ENCODE measurements at places on chromosomes 6 and 20. TPM values are rescaled to one million over a fixed set of nuclear protein-coding genes. Genes with fewer than 3 reads are reported as not detected.

DNA sequence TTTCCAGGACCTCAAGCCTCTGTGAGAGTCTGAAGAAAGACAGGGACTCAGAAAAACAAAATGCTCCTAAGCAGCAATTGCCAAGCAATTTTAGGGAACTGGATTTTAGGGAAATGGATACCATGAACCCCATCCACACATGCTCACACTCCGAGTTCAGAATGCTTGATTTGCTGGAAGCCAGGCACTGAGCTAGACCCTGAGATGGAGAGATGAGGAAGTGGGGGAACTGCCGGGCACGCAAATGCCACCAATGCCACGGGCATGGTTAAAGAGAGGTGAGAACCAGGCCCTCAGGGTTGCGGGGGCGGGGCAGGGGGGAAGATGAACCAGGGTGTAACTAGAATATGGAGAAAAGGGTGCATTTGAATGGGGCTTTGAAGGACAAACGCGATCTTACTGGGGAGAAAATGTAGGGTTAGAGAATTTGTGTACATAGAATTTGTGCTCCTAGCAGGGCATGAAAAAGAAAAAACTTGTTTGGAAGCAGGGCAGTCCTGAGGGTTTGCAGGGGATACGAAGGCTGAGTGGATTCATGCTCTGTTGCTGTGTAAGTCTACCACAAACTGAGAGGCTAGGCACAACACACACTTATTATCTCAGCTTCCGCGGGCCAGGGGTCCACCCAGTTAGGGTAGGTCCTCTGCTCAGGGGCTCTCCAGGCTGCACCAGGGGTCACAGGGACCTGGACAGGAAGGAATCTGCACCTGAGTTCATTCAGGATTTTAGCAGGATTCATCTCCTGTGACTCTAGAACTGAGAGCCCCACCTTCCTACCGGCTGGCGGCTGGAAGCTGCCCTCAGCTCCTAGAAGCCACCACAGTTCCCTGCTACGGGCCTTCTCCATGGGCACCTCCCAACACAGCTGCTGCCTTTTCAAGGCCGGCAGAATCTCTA lies 108.0 kb downstream of the SNX5 start:
- no peak for DNase-seq

GRCh38 chr6:105831311-105832097 lies 254.6 kb upstream of the PRDM1 start:
- DNase-seq = no peak

DNA sequence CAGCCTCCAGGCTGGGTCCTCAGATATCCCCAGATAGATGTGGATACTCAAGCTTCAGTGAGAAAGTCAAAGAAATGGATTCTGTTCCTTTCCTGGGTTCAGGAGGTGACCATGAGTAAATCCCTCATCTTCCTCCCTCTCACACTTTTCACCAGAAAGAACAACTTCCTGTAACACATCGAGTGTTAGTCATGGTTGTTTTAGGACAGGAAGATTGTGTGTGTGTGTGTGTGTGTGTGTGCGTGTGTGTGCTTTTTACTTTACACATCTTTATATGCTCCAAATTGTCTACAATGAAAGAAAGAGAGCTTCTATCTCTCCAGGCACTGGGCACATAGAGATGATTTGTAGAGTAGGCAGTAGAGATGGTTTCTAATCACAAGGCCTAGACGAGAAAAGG lies 139.9 kb downstream of the TBXT start:
- DNase-seq = no peak

GRCh38 chr6:27829453-27830211 lies 82.6 kb downstream of the OR2B2 start:
- no peak for DNase-seq

DNA sequence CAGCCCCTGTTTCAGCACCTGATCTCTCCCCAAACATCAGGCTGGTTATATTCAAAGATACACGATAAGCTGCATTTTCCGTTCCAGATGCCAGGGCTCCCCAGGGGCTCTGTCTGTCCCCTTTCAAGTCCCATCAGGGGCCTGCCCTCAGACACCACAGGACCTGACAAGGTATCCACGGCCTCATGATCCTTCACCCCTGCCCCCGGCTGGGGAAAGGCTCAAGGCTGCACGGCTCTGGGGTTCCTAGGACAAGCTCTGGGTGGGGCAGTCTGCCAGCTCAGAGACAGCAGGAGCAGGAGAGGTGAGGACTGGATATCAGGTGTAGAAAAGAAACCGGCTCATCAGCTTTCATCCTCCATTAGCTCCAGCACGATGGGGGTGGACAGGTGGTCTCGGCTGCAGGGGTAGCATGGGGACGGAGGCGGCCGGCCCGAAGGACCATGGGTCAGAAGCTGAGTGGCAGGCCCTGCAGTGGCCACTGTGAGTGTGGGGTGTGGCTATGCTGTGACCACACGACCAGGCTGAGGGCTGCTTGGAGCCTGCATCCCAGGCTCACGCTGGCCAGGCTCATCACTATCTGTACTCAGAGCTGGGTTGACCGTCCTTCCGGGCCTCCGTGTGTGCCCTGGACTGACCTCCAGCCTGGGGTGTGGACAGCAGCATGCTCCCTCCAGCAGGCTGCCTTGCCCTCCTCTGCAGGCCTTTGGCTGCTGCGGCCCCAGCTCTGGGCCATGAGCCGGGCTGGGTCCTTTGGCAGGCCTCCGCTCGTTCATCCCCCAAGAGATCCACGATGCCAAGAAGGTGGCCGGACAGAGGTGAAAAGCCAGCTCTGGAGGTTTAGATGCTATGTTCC lies 386.2 kb downstream of the THBS2 start:
- DNase-seq = no peak

DNA sequence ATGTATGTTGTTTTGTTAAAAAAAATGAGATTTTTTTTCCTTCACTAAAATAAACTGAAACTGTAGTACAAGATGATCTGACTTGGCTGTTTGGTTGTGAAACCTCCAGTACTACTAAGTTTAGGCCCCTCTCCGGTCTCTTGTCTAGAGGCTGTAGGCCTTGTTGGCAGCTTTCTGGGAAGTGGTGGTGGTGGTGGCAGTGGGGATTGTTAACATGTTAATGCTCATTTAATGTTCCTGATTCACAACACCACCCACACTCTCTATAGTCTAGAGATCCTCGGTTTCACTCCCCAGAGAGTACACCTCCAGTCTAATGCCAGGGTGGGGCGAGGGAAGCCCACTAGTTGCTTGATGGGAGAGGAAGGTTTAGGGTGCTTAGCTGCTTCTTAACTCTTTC lies 24.1 kb downstream of the STK4 start:
- peak; percentile 85 for DNase-seq

- no peak for DNase-seq
Measured at GRCh38 chr6:85402071-85402470, 47.8 kb upstream of the NT5E start.

GRCh38 chr20:37379967-37380828 lies 34.3 kb downstream of the SRC start:
- no peak for DNase-seq

DNA sequence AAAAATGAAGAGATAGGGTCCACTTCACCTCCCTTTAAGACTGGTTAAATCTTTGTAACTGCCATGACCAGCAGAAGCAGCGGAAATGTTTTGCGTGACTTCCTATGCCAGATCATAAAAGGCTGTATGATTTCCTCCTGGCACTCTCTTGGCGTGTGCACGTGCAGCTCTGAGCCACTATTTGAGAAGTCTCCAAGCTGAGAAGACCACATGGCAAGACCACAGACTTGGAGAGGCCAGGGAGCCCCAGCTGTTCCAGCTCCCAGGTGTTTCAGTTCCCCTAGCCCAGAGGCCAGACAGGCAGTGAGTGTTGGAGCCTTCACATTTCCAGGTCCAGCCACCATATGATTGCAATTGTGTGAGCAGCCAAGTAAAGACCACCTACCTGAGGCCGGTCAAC lies 259.3 kb upstream of the RIN2 start:
- no peak for DNase-seq

DNA sequence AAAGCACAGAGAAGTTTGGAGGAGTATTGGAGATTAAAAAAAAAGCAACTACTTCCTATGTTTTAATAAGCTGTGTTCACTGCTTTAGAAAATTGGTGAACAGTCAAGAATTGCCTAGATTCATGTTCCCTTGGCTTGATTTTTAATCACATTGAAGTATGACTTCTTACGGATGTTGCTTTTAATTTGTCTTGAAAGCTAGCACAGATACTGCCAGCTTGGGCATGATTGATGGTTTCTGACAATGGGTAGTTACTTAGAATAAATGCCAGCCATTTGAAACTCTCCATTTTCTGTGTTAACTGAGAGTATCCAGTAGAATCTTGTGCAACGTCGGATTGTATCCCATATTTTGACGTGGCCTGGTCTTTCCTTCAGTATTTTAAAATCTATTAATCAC lies 178.0 kb downstream of the DTNBP1 start:
- no peak for DNase-seq

GRCh38 chr6:107801173-107801886 lies 22.8 kb downstream of the SCML4 start:
- DNase-seq = no peak

- DNase-seq = no peak
Measured at GRCh38 chr6:163940705-163941623, 526.4 kb downstream of the QKI start.

GRCh38 chr6:33156561-33156960 lies 35.7 kb downstream of the COL11A2 start:
- no peak for DNase-seq

GRCh38 chr20:14664101-14664500 lies 326.7 kb upstream of the FLRT3 start:
- DNase-seq = no peak

DNA sequence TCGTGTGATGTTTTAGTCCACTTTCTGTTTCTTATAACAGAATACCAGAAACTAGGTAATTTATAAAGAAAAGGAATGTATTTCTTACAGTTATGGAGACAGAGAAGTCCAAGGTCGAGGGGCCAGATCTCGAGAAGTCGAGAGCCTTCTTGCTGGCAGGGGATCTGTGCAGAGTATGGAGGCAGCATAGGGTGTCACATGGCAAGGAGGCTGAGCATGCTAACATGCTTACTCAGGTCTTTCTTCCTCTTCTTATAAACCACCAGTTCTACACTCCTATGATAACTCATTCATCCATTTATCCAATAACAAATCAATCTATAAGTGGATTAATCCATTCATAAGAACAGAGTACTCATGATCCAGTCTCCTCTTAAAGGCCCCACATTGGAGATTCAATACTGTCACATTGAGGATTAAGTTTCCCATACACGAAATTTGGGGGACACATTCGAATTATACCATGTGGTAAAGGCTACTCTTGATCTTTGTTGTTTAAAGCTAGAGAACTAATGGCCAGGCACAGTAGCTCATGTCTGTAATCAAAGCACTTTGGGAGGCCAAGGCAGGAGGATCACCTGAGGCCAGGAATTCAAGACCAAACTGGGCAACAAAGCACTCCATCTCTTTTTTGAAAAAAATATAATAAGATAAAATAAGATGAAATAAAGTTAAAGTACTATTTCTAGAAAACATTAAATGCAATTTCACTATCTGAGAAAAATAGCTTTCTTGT lies 2.1 kb downstream of the GOPC start:
- DNase-seq = peak; percentile 16

DNA sequence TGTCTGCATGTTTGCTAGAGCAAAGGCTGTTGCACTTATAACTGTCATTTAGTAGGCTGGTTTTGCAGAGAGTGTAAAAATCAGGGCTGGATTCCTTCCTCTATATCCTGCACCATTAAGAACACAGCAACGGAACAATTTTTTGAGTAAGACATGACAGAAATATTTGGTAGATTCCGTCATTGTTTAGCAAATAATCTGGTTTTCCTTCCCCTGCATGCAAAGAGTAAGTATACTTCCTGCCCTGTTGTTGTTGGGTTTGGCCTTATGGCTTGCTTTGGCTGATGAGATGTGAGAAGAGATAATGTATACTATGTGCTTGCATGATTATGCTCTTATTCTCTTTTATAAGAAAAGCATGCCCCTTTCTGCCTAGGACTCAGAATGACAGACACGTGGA lies 23.8 kb downstream of the MANEA start:
- no peak for DNase-seq

The ID4 gene
- not detected for total RNA-seq

The MOCS1 gene
- 0.76 TPM for total RNA-seq

The REM1 gene
- total RNA-seq = not detected

The CDH26 gene
- 1.6 TPM for total RNA-seq

The BANF2 gene
- not detected for total RNA-seq

The RAET1G gene
- total RNA-seq = not detected

The PAK5 gene
- not detected for total RNA-seq

The VSX1 gene
- not detected for total RNA-seq

The GPR6 gene
- total RNA-seq = not detected

Measured in activated CD4-positive, alpha-beta memory T cell treated with anti-CD3 and anti-CD28 coated beads for 36 hours (primary cell).